Stimulated activated CD8-positive, alpha-beta memory T cell treated with anti-CD3 and anti-CD28 coated beads, Interleukin-2, amount 100 ng/mL, for 48 hours (primary cell): ENCODE measurements at places on chromosomes 5 and 9.

- DNase-seq = no peak
Measured at GRCh38 chr5:76690037-76690679, 25.8 kb upstream of the F2R start.

GRCh38 chr5:151686674-151687407, at the start of gene SPARC:
SPARC (minus strand) TSS chr5:151686915; CDS start chr5:151676188, 10,727 bp downstream.
- no peak for DNase-seq

DNA sequence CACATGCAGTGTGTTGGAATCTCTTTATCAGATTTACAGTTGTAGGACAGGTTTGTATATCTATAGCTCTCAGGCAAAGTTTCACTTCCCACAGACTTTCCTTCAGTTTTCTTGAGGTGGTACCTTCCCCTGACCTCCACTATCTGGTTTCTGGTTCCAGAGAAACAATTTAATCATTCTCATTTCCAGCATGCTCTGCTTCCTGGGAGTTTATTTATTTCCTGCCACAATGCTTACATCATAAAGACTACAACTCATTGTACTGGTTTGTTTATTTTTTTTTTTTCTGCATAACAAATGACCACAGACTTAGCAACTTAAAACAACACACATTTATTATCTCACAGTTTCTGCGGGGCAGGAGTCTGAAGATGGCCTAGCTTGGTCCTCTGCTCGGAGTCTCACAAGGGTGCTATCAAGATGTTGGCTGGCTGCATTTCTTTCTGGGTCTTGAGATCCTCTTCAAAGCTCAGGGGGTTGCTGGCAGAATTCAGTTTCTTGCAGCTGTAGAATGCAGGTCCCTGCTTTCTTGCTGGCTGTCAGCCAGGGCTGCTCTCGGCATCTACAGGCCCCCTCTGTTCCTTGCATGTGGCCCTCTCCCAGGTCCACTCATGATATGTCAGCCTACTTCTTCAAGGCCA, 247.7 kb downstream of the ENC1 start:
- DNase-seq = no peak

GRCh38 chr9:84851935-84852585, 182.5 kb downstream of the NTRK2 start:
- no peak for DNase-seq

GRCh38 chr5:73917433-73917832, 291.4 kb downstream of the ARHGEF28 start:
- DNase-seq = no peak

- DNase-seq = no peak
Measured at GRCh38 chr5:144644317-144644716, 473.6 kb downstream of the KCTD16 start.

DNA sequence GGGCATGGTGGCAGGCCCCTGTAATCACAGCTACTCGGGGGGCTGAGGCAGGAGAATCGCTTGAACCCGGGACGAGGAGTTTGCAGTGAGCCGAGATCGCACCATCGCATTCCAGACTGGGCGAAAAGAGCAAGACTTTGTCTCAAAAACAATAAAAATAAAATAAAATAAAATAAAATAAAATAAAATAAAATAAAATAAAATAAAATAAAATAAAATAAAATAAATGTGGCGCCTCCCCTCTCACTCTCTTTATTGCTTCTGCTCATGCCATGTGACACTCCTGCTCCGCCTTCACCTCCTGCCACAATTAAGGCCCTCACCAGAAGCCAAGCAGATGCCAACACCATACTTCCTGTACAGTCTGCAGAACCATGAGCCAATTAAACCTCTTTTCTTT, 3.8 kb upstream of the SHC3 start:
- DNase-seq = no peak

DNA sequence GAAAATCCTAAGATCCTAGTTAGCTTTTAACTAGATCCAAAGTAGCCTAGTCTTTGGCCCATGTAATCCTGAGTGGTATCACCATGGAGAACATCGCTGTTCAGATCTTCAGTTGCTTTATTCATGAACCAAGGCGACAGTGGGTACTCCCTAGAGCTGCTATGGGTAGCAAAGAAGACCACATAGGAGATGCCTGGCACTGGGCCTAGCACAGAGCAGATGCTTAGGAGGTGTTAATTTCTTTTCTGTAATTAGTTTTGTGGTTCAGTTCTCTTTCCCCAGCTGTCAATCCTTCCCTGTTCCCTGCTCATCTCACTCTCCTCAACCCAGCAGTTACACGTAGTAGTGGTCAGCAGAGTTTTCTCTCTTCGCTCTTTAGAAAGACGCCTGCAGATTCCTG, 9.3 kb downstream of the CAST start:
- no peak for DNase-seq

GRCh38 chr5:94442991-94443390, 175.4 kb downstream of the KIAA0825 start:
- DNase-seq = no peak

- DNase-seq = no peak
Measured at GRCh38 chr5:149576021-149576420, 5.3 kb upstream of the ARHGEF37 start.

- DNase-seq = no peak
Measured at GRCh38 chr5:74500110-74500917, 140.2 kb downstream of the ENC1 start.

- no peak for DNase-seq
Measured at GRCh38 chr5:94345257-94345656, 273.1 kb downstream of the KIAA0825 start.

GRCh38 chr5:176678584-176678983, 31.3 kb downstream of the TSPAN17 start:
- no peak for DNase-seq

DNA sequence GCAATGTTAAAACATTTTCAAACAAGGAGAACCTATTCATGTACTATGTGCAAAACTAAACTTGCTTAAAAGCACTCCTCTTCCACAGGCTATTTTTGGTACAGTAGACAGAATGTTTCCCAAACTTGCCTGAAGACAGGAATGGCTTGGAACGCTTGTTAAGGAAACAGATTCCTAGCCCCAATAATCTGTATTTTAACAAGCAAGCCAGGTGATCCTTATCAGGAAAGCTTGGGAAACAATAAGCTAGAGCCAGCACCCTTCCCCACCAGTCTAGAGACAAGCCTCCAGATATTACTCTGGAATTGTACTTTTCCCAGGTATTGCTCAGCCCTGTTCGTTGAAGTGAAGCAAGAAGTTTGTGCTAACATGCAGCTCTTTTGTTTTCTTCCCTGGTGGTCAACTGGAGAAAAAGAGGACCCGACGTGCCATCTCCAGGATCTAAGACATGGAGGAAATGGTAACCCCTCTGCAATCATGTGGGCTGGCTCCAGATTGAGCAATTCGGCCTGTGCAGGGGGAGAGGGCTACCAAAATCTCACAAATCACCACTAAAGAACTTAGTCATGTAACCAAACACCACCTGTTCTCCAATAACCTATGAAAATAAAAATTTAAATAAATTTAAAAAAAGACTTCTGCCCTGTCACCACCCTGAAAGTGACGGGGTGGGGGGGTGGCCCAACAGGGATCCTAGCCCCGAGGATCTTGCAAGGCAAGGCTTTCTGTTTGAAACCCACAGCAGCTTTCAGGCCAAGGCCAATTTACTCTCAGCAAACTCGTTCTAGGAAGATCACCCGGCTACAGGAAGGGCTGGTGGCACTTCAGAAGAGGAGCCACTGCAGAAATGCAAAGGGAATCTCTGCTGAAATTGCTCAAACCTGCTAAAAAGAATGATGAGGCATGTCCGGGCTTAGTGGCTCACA, 48.6 kb downstream of the SHB start:
- no peak for DNase-seq

GRCh38 chr5:67234671-67235176, 38.1 kb upstream of the CD180 start:
- no peak for DNase-seq

GRCh38 chr9:133950192-133950591, 41.9 kb downstream of the VAV2 start:
- no peak for DNase-seq

DNA sequence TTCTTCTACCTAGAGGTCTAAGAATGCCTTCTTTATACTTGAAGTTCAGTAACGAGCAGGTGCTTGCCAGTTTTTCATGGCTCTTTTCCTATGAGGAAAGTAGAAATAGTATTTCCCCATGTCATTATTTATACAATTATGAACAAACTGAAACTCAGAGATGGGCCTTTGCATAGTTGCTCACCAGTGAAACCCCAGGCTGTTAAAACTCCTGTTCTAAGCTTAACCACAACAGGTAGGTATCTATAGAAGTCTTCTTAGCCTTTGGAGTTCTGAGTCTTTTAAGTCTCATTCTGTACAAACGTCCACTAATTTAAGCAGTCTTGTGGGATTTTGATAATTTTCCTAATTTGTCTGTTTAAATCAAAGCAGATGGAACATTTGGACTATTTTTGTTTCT, 90.1 kb downstream of the STARD4 start:
- DNase-seq = no peak

DNA sequence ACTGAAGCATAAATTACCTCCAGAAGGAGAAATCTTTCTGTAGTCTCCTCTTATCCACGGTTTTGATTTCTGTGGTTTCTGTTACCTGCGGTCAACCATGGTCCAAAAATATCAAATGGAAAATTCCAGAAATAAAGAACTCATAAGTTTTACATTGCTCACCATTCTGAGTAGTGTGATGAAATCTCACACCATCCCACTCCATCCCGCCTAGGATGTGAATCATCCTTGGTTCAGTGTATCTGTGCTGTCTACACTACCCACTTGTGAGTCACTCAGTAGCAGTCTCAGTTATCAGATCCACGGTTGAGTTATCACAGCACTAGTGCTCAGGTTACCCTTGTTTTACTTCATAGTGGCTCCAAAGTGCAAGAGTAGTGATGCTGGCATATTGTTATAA, 371.2 kb downstream of the NFIB start:
- no peak for DNase-seq

GRCh38 chr5:95810305-95811125, 12.0 kb downstream of the GLRX start:
- DNase-seq = no peak

DNA sequence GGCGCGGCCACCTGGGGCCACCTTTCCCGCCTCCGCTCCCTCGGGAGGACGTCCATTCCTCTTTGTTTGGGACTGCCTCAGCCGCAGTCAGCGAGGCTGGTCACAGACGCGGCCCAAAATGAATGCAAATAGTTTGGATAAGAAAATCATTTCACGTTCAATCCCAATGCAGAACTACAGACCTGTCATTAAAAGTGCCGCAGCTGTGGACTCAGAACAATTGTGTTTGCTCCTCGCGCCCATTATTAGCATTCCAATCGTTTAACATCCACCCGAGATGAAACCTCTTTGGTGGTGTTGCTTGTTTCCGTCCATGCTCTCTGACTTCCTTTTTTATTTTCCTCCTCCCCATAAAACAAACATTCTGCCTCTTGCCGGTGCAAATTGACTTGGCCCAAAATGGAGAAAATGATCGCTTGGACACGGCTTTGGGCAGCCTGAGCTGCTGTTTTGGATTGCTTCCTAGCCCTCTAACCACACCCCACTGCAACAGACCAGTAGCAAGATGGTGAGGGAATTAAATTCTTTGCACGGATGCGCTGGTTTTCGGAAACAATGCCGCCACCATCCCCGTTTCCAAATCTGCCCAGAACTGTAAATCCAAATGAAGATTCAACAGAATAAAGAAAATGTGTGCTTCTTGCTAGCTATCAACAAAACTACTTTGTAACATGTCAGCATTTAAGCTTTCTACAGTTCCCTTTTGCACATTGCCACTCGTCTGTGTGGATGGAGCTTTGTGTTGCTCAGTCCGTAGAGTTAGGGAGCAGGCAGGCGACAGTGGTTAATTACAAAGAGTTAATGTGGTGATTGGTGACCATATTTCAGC, 784 bp downstream of the NLN start:
- DNase-seq = no peak

DNA sequence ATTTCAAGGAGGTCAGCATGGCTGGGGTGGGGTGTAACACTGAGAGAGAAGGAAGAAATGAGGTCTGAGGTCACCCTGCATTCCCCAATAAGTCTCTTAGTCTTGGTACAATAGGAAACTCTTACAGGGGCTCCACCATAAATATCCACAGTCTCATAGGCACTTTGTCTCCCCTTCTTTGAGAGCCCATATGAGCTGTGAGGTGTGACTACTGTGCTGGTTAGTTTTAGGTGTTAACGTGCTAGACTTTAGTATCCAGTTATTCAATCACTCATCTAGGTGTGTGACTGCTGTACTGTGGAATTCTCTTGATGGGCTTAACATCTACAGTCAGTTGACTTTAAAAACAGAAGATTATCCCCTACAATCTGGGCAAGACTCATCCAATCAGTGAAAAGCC, 378.1 kb upstream of the RFX3 start:
- DNase-seq = no peak

DNA sequence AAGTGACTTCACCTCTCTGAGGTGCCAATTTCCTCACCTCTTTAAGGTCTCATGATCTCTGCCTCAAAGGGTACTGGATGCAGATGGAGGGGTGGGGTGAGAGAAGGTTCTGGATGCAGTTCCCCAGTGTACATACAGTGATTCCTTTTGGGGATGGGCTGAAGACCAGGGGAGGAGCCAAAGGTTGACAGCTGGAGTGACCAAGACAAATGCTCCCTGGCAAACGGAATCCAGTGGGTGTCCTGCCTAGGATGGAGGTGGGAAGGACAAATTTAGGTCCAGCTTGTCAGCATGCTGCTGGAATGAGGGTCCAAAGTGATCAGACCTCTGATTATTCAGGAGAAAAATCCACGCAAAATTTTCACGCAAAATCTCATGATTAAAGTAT, 7.3 kb upstream of the LMX1B start:
- DNase-seq = no peak

DNA sequence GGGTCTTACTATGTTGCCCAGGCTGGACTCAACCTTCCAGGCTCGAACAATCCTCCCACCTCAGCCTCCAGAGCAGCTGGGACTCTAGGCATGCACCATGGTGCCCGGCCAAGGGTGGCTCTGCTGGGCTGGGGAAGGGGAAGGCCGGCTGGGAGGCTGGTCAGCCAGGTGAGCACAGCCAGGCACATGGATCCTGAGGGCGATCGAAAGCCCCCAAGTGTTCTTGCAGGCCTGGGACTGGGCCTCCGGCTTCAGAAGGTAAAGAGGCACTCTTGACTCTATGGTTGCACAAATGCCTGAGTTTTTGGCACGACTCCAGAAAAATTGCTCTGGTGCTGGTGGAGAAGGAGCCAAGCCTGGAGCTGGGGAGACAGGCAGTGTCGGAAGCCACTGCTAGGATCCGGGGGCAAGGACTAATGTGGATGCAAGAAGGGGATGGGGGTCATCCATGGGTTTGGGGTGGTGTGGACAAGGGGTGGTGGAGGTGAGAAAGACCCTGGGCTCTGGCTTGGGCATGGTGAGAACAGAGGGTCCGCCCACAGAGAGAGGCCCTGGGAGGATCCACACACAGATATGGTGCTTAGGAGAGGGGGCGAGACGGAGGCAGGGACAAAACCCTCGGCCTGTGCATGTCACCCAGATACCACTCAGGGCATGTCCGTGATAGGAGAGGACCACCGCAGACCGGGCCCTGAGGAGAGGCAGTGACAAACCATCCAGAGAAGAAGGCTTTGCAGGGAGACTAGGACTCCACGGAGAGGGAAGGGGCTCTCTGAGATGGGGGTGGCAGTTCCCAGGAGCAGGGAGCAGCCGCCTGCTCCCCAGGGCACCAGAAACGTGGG, 51.1 kb upstream of the COL5A1 start:
- no peak for DNase-seq

GRCh38 chr5:68378204-68378820, 162.8 kb downstream of the PIK3R1 start:
- DNase-seq = no peak
